OCI-LY7 (cell line): ENCODE measurements at places on chromosomes 1 and 21. TPM values are rescaled to one million over a fixed set of nuclear protein-coding genes. Genes with fewer than 3 reads are reported as not detected.

Gene STUM
- not detected in 2 replicates for total RNA-seq

Gene KRTAP10-12
- total RNA-seq, result not detected in 2 replicates

Gene RHD
- not detected in 2 replicates for total RNA-seq

DNA sequence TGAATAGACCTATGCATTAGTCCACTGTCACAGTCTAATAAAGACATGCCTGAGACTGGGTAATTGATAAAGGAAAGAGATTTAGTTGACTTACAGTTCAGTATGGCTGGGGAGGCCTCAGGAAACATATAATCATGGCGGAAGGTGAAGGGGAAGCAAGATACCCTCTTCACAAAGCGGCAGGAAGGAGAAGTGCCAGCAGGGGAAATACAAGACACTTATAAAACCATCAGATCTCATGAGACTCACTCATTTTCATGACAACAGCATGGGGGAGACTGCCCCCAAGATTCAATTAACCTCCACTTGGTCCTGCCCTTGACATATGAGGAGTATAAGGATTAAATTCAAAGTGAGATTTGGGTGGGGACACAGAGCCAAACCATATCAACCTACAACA lies 59.4 kb downstream of the CAPN9 start:
- DNase-seq, result no peak
